NCI-H1092 (cell line): ENCODE measurements at places on chromosomes 1 and 21.

DNA sequence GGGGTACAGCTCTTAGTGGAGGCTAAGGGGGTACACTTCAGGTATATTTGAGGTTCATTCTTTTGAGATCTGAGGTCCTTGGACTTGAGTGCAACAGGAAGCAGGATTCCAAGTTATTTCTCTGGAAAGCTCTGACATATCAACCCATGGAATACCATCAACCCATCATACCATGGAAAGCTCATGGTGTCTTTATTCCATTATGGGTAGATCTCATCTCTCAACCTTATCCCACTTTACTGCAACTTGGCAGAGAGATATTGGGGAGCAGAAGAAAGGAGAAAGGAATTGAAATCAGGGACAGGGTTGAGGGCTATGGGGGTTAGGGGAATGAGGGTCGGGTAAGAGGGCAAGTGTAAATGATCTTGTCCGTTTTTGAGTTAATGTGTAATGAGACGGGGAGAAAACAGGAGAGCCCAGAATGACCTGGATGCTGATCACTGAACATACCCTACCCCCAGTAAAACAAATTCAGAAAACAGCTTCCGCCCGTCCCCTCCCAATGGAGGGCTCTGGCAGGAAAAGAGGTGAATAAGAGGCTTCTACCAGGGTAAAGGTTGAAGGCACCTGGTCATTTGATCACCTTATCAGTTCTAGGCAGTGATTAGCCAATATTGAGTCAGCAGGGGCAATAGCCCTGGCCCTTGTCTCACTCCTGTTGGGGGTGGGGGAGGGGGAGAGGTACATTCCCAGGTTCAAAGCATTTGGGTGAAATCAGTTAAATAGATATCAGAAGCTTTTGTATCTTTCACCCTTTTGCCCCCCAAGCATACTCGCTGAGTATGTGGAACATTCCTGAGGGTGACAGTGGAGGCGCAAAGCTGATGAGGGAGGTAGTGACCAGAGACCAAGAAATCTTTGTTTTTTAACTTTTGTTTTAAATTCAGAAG is 622 bp upstream of the APOA2 start:
- no peak for DNase-seq

GRCh38 chr1:85554630-85555327 is 25.8 kb upstream of the CCN1 start:
- DNase-seq, result no peak

GRCh38 chr21:32392299-32392879 is 423 bp downstream of the URB1 start:
- DNase-seq, result no peak

GRCh38 chr1:153532769-153533599 is 2.8 kb downstream of the S100A6 start:
- peak; percentile 75 for DNase-seq

- DNase-seq, result peak; percentile 4
Measured at GRCh38 chr1:179251675-179252074, 22.2 kb upstream of the ABL2 start.

DNA sequence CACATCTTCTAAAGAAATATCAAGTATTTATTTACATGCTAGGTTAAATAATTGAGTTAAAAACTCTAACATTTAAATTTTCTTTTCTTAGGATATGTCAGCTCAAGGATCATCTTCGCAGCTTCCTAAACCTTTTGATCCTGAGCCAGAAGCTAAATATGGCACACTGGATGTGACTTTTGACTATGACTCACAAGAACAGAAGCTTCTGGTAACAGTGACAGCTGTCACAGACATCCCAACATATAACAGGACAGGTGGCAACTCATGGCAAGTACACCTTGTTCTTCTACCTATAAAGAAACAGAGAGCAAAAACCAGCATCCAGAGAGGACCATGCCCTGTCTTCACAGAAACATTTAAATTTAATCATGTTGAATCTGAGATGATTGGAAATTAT is 132.7 kb upstream of the SERTAD4 start:
- DNase-seq, result no peak

- DNase-seq, result no peak
Measured at GRCh38 chr1:3702528-3702927, 49.7 kb upstream of the CCDC27 start.

- no peak for DNase-seq
Measured at GRCh38 chr1:51901151-51901550, 22.6 kb upstream of the NRDC start.

DNA sequence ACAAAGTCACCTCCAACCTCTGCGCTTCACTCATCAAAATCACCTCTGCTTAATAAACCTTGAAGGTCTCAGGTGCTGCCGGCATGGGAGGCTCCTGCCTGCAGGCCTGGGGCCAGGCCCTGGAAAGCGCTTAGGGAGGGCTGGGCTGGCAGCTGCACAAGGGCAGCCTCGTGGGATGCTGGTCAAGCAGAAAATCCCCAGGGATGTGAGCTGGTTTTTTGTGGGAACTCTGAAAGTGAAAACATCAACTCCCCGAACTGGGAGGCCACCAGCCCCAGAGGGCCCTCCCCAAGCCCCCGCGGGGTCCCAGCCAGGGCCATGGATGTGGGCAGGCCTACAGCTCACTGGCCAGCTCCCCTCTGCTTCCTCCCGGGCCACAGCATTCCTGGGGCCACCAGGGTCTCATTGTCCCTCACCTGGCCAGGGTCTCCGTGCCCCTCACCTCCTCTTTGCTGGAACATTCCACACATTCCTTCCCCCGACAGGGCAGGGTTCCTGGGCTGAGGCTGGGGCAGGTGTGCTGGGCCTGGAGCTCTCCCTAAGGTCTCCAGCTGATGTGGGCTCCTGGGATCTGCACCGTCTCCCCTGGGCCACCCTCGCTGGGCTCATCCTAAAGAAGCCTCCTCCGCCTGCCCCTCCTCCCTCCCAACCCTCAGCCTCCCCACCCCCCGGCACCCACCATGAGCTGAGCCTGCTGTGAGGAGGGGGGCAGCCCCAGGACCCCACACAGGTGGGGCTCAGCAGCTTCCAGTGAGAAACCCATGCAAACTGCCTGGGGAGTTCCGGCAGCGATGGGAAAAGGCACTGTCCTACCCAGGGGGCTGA is 36.0 kb upstream of the POFUT2 start:
- DNase-seq, result no peak

DNA sequence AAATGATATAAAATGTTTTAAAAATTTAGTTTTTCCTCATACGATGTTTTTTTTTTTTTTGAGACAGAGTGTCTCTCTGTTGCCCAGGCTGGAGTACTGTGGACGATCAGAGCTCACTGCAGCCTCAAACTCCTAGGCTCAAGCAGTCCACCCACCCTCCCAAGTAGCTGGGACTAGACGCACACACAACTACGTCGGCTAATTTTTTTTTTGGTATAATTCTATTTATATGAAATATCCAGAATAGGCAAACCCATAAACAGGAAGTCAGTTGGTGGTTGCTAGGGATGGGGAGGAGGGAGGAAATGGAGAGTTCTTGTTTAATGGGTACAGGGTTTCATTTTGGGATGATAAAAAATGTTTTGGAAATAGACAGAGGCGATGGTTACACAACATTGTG is 56.5 kb downstream of the WARS2 start:
- DNase-seq, result no peak

DNA sequence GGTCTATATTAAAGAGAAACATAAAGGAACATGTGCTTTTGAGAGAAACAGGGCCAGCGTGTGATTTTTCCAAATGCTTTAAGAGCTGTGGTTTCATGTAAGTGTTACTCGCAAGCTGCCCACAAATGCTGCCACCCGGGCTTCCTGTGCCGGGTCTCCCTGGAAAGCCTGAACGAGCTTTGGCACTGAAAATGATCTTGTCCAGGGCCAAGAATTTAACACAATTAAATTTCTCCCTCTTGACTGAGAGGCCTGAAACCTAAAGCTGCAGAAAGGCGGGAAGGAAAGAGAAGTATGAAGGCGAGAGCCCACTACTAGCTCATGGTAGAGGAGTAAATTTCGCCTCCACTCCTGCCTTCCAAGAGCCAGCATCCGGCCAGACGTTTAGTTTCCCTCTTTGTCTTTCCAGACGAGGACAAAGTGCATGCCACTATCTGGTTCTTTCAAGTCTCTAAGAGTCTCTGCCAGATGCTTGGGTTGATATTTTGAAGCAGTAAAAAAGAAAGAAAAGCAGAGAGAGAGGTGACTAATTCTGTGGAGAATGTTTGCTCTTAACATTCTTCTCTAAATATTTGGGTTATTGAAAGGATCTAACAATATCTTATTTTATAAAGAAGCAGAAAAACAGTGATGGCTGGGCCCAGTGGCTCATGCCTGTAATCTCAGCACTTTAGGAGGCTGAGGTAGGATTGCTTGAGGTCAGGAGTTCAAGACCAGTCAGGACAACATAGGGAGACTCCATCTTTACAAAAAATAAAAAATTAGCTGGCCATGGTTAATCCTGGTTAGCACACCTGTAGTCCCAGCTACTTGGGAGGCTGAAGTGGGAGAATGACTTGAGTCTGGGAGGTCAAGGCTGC is 100.0 kb upstream of the HNRNPU start:
- peak; percentile 17 for DNase-seq

GRCh38 chr1:5493275-5493674 is 498.9 kb downstream of the NPHP4 start:
- no peak for DNase-seq

- DNase-seq, result no peak
Measured at GRCh38 chr1:162136760-162137159, 67.3 kb downstream of the NOS1AP start.

- no peak for DNase-seq
Measured at GRCh38 chr1:199862047-199862446, 165.5 kb upstream of the NR5A2 start.

- no peak for DNase-seq
Measured at GRCh38 chr1:228097333-228098081, 5.6 kb downstream of the C1orf35 start.

- no peak for DNase-seq
Measured at GRCh38 chr21:26820509-26820908, 24.7 kb downstream of the ADAMTS1 start.

DNA sequence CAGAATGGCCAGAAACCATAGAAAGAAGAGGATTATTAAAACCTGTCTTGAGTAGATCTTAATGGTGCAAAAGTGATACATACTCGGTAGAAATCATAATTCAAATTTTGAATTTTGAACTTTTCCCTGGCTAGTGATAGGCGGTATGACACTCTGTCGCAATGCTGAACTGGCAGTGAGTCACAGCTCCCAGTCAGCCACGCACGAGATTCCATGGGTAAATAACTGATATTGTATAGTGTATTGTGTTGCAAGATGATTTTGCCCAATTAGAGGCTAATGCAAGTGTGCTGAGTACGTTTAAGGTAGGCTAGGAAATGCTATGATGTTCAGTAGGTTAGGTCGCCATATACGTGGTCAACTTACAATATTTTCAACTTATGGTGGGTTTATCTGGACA is 207.0 kb downstream of the SIPA1L2 start:
- DNase-seq, result no peak

GRCh38 chr1:175842550-175842949 is 99.2 kb upstream of the TNR start:
- DNase-seq, result no peak

DNA sequence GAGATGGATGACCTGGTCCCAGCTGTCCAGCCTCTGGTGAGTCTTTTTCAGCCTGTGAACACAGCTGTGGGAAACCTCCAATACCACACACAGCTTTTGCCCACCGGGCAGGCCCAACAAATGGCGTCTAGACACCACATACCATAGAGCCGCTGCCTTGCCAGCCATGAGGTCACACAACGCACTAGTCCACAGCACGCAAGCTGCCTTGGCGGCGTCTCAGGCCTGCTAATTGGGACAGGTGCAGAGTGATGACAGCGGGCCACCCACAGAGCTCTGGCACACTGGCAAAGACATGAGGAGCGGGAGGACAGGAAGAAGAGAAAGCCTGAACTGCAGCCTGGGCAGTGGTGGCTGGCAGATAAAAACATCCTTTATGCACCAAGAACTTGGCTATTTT is 125.5 kb downstream of the ADAMTS1 start:
- DNase-seq, result peak; percentile 70

DNA sequence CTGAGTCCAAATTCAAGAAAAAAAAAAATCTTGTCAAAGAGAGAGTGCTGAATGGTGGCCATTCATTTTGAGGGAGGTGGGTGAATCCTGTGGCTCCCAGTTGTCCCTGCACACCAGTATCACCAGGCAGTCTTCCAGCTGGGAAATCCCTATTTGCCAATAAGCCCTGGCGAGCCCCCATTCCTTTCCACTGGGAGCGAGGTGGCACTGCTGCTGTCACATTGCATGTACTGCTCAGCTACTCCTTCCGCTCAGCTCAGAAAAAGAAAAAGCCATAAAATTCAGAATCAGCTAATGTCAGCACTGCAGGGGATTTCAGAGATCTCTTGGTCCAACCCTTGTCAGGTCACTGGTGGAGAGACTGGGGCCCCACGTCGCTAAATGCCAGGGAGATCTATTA is 298.5 kb downstream of the OMA1 start:
- no peak for DNase-seq

DNA sequence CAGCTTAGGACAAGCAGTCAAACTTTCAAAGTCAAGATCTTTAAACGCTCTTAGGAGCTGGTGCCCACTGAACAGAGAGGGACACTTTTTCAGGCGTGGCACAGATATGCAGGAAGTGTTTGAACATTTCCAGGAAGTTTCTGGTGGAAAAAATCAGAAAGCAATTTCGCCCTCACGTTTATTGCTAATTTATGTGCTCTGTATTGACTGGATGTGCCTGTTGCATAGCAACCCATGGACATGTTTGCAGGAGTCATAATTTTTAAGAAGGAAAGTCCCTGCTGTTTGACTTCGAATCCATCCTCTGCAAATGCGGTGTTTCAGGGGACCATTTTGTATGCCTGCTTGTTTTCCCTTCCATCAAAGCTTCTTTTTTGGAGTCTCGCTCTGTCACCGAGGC is 239.9 kb upstream of the IRF2BP2 start:
- DNase-seq, result no peak

DNA sequence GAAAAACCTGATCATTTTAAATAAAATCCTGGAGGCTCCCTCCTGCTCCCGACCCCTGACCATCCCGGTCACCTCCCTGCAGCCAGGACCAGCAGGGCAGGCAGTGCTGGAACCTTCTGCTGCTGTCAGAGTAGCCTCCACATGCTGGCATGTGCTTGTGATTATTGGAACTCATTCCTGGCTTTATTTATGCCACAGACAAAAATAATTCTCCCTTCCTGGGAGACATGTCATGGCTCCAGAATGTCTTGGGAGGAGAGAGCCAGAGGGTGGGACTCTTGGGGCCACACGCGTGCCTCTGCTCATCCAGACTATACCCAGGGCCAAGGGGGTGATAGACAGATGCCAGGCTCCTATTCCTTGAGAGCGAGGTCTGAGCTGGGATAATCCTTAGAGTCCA is 183.6 kb upstream of the RAB4A start:
- no peak for DNase-seq
